ENCODE measurements at places on chromosomes 3 and 15.
A peak's percentile ranks its signal among the peaks of the same experiment; 100 is the strongest.

DNA sequence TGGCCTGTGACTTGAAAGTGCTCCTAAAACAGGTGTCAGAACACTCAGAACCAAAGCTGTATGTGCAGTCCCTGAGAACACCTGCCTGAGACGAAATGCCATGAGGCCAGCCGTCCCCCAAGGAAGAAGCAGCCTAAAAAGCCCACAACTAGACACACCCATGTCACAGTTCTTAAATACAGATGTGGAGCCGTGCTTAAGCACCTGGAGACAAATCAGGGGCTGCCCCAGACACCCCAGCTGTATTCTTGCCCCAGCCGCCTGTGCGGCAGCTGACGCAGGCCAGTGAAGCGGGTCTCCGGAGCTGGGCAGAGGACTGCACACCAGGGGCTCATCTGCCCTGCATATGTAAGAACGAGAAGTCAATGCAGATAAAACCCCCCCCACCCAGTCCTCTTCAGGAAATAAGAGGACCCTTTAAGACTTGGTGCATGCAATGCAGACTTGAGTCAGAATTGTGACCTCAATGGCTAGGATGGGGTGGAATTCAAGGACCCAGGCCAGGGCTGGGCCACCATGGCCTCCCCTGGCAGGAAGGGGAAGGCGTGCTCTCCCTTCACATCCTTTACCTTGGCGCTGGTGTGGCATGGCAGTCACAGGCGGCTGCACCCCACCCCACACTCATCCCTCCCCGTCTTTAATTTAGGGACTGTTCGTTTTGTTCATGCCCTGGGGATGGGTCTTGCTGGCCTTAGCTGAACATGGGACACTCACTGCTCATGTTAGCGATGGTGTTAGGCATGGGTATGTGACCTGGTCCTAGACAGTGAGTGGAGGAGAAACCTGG is 27.7 kb upstream of the PLXNA1 start:
- DNase-seq: no peak

- DNase-seq: peak; percentile 42
Observed at GRCh38 chr15:90530250-90531051, 728 bp downstream of the CRTC3 start.

DNA sequence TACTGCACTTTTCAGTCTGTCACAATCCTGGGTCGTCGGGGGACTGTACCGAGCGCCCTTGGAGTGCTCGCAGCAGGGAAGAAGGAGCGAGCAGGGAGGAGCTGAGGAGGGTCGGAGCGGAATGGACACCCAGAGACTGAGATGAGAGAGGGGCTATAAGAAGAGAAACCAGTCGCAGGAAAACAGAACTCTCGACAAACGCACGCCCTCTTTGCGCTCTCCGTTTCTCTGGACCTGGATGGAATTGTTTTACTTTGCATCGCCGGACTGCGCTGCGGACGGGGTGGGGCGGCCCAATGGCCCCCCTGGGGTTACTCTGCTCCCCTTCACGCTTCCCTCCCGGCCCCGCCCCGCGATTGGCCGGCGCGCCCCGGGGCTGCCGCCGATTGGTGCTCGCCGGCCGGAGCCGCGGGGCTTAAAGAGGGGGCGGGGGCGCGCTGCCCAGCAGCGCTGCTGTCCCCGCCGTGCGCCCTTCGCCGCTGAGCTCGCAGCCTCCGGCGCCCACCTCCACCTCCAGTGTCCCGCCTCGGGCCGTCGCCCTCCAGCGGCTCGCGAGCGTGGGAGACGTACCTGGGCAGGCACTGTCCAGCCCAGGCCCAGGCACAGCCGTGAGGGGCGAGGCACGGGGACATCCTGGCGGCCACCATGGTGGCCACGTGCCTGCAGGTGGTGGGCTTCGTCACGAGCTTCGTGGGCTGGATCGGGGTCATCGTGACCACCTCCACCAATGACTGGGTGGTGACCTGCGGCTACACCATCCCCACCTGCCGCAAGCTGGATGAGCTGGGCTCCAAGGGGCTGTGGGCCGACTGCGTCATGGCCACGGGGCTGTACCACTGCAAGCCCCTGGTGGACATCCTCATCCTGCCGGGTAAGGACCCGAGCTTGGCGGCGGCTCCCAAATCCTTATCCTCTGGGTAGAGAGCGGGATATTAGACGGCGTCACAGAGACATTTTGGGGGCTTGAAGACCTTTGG is at the start of gene CLDN11:
Gene CLDN11 (plus strand): TSS at position 447 of the 977 bp plus-strand sequence. CDS start 199 bp downstream, at position 646.
- no peak for DNase-seq

DNA sequence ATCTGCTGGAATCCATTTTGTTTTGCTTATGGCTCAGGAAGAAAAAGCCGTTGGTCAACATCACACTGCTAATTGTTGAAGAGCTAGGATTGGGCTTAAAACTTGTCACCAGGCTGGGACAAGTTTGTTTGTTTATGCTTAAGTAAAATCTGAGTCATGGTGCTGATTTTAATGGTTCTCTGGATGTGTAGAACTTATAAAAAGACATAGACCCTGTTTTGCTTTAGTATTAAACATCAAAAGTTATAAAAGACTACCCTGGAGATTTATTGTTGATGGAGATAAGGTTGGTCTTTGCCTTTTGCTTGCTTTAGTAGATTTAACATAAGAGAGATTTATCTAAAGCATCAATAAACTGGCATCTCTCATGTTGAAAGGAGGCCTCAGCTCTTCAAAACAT is 348.2 kb upstream of the GOLIM4 start:
- DNase-seq: no peak

DNA sequence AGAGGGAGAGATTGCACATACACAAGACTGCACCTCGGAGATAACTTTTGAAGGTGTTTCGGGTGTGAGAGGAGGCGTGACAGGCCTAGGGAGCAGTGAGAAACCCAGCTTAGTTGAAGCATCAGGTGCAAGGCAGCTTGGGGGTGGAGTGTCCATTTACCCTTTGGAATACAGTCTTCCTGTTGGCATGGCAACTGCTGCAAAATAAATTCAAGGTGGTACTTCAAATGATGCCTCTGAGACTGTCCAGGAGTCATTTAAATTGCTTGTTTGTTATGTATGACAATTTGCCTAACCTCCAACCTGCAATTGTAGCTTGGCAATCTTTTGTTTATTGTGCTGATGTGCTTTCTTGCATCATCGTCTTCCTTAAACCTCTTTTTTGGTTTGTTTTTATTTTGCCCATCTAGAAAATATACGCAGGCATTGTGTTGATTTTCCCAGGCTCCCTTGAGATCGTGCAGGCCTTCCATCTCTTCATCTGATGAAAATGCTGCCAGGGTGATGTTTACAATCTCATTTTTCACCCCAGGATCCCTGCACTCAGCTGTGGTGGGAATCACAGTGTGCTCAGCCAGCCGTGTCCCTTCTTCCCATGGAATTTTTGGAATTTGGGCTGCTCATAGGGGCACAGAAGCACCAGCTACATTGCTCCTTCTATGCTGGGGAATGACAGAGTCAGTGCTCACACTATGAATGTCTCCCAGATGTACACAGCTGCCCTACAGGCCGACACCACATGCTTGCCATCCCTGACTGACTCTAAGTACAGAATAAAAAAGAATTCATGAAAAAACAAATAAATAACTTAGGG is 583.1 kb upstream of the CFAP20DC start:
- DNase-seq: no peak

DNA sequence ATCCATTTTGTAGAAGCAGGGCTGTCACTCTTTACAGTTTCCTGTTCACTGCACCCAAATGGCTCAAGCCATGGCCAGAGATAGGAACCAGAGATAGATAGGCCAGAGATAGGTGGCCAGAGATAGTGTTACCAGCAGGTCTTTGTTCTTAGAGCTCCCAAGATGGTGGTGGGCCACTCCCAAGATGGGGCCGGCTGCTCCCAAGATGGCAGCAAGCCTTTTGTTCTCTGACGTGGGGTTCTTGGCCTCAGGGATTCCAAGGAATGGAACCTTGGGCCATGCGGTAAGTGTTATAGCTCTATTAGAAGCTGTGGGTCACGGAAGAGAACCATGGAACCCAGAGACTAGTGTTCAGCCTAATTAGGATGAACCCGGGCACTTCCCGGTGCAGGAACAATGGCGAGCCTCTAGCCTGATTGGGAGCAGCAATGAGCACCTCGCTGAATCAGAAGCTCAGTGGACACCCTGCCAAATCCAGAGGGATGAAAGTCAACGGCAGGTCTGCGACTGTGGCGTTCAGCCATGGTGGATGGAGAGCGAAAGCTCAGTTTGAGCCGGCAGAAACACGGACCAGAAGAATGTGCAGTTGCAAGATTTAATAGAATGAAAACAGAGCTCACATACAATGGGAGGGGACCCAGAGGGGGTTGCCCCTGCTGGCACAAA is 45.0 kb upstream of the CD96 start:
- DNase-seq: no peak

DNA sequence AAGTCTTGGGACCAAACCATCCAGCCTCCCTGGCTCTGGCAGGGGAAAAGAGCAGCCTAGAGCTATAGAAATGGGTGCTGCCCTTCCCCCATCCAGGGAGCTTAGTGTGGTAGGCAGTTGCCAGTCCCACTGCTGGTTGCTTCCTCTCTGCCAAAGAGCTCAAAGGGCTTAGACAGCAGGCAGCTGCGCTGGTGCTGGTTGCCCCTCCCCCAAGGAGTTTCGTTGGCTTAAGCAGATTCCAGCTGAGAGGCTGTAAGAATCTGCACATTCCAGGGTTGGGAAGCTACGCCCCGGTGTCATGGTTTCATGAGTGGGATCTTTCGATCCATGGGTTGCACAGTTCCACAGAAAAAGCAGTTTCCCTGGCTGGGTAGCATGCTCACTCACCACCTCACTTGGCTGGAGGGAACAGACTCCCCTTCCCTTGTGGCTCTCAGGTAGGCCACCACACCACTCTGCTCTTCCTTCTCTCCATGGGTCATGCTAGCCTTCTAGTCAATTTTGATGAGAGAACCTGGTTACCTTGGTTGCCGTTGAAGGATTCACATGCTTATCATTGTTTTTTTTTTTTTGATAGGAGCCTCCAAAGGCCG is 195.1 kb downstream of the EPHA6 start:
- DNase-seq: no peak

DNA sequence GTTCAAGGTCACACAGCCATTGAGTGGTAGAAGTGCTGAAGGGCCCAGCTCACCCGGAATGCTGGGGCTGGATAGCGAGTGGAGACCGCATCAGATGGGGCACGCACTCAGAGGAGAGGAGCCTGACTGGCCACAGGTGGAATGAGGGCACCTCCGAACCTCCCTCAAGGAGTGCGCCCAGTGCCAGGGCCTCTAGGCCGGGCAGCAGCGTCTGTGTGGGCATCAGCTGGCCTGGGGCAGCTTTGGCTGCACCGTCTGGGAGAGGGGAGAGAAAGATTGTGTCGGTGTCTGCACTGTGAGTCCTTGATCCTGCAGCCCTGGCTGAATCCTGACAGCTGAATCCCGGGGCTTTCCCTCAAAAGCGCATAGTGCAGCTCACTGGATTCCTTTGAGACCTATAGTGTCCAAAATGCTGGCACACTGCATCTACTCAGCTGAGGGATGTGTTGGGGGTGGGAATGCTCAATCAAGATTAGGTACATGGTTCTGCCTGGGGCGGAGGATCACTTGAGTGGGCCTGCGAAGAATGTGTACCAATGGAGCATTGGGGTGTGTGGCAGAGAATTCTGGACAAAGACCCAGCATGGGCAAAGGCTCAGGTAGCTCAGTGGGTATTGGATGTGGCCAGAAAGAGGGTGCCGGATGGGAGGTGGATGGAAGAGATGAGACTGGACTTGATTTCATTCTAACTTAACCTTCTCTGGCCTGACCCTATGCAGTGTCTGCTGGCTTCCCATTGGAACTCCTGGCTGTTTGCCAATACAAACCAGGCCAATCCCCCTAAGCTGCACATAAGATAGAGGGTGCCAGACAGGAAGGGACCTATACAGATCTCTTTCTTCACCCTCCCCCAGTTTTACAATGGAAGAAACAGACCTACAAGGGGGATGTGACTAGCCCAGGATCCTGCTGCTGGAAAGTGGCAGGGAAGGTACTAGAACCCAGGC is 950 bp downstream of the ANKDD1A start:
- DNase-seq: no peak

DNA sequence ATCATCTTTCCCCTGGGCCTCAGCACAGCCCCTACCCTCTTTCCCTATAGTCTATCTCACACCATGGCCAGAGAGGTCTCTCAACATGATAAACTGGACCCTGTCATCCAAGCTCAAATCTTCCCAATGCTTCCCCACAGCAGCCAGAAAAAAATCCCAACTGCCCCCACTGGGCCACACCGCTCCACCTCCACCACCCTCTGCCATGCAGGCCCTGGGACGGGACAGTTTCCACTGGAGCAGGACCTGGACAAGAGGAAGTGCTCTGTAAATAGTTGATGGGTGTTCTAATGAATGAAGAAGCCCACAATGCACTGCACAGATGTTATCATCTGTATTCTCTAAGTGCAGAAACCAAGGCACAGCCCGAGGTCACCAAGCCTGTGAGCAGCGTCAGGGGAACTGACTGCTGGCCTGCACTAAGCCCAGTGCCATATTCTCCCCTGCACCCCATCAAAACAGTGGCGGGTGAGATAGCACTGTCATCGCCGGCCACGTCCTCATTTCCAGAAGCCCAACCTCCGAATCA is 161.1 kb downstream of the NUP210 start:
- no peak for DNase-seq

DNA sequence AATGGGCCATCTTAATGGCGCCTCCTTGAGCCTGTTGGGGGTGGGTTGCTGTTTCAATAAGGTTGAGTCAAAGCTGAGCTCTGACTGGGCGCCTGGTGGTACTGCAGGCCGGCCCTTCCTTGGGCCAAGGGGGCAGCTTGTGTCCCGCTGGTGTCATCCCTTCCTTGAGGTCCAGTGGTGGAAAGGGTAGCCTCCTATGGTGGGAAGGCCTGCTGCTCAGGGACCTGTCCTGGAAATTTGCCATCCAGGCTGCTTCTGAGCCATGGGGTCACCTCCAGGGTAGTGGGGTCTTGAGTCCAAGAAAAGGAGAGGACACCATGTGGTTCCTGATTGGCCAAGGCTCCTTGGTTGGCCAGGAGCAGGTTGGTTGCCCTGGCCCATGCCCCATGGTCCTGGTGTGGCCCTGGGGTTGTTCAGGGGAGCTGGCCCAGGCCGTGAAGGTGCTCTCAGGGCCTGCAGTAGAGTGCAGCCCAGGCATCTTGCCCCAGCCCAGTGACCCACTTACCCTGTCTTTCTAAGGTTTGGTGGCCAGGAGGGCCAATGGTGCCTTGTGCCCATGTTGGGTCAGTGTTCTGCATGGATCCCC is 188.7 kb downstream of the UBE3A start:
- DNase-seq: no peak

GRCh38 chr3:31544634-31545033 is 11.9 kb downstream of the STT3B start:
- DNase-seq: no peak

- DNase-seq: no peak
Observed at GRCh38 chr3:112056451-112056929, 22.0 kb downstream of the TMPRSS7 start.

DNA sequence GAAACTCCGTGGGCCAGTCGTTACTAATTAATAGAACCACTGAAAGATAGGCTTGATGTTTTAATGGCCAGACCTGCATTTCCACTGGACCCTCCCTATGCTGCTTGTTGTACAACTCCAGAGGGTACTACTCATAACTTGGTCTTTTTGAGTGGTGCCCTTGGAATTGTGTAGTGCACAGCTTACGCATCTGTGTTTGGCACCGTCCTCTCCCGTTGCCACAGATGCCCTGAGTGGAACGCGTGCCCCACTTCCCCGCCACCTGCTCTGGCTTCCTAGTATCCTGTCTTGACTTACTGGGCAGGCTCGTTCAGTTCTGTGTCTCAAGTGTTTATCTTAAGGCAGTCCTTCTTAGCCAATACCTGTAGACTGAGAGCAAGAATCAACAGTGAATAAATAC is 78.7 kb downstream of the USP13 start:
- DNase-seq: no peak

Measured in stimulated activated CD4-positive, alpha-beta T cell treated with anti-CD3 and anti-CD28 coated beads, Interleukin-12 subunit alpha, Interleukin-12 subunit beta, amount 100 ng/mL, for 24 hours (primary cell).